ENCODE measurements at places on chromosomes 7 and 10. TPM values are rescaled to one million over a fixed set of nuclear protein-coding genes. Genes with fewer than 3 reads are reported as not detected.
A peak's percentile ranks its signal among the peaks of the same experiment; 100 is the strongest.

DNA sequence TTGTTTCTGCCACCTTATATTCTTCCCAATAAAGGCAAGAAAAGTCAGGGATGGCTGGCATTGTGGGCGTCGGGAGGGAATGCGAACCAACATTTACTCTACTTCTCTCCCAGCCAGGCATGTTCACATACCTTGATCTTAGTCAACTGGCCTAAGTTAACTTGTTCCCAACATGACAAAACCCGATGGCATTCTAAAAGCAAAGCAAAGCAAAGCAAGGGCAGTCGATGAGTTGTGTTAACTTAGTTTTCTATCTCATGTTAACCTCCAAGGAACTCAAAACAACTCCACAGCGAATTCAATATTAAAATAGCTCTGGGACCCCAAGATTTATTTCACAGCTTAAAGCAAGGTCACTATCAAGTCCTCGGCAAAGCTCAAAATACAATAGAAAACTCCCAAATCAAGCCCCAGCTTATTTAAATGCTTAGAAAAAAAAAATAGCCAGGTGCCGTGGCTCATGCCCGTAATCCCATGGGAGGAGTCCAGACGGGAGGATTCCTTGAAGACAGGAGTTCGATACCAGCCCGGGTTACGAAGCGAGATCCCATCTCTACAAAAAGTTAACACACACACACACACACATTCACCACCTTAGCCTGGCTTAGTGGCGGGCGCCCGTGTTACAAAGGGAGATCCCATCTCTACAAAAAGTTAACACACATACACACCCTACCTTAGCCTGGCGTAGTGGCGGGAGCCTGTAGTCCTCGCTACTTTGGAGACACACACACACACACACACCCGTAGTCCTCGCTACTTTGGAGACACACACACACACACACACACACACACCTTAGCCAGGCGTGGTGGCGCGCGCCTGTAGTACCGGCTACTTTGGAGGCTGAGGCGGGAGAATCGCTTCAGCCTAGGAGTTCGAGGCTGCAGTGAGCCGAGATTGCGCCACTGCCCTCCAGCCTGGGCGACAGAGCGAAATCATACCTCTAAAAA, 901 bp upstream of the CCNY start:
- peak; percentile 20 for DNase-seq
- peaks cover 34% of the 10 kb centered on the region for H3K4me1 ChIP-seq
- H3K27me3 ChIP-seq, result no peaks in the 10 kb centered on the region
- H3K4me3 ChIP-seq, result peak overlapping the region; percentile 89
- no peaks in the 10 kb centered on the region for H3K36me3 ChIP-seq
- peak overlapping the region; percentile 90 for H3K27ac ChIP-seq

DNA sequence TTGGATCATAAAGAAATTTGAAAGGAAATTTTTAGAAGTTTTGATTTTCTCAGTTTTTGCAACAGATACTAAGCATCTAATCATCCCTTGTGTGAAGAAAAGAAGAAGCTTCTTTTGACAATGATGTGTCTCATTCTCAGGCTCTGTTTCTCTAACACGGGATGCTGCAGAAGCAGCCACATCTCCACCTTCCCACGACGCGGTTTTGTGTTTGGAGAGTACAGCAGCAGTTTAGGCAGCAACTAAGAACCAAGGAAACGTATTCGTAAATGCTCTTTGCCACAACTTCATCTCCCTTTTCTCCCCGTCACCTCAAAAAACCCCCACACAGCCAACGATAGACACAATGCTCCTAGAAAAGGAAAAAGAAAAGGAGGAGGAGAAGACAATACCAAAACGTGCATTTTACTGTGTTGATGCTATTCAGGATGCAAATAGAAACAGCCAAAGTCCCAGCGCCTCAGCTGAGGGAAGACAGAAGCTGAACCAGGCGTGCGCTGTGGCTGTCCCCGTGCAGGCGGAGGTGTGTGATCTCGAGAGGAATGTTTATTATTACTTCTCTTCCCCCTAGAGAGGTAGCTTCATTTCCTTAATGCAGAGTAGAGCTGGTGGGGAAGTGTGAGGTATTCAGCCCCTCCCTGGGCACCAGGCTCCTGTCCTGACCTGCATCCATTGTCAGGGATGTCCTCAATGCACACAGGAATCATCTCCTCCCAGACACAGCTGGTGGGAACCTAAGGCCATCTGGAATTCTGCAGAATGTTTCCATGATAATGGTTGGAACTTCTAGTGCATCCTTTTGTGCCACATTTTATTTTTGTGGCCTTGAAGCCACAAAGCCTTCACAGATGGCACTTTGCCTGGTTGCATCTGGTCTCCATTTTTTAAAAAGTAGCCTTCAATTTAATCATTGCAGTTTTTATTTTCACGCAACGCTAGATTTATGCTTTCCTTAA, 174.6 kb upstream of the KLF6 start:
- H3K4me1 ChIP-seq, result peaks cover 17% of the 10 kb centered on the region
- H3K27me3 ChIP-seq, result no peaks in the 10 kb centered on the region
- no peak overlapping the region for H3K4me3 ChIP-seq

DNA sequence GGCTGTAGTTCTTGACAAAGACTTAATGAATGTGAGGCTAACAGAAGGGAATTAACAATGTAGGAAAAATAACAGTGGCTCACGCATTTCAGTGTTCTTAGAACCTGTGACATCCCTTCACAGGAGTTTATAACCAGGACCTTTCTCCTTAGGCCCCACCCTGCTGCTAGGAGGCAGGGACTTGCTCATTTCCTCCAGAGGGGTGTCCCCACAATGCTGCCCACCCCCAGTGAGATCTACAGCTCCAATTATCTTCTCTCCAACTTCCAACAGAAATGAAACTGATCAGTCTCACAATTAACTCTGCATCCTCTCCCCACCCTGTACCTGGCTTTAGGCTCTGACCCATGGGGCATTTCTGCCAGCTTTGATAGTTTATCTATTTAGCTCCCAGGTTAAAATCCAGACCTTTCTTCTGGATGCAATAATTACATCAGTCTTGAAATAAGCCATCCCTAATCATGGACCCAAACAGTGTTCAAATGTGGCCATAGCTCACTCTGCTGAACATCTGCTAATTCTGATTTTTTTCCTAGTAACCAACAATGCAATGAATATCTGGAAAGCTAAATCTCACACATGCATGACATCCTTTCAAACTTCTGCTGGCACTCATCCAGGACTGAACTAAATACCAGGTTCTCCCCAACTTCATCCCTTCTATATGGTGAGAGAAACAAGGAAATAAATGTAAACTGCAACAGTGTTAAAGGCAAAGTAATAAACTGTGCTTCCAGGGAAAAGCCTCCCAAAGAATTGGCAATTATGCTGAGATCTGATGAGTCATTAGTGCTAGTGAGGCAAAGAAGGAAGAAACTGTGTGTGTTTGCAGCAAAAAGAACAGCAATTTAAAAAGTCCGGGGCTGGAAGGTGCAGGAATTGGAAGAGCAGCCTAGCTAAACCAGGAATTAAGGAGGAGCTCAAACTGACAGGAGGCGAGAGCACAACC, 64.6 kb downstream of the HERPUD2 start:
- no peak overlapping the region for H3K4me3 ChIP-seq
- peaks cover 26% of the 10 kb centered on the region for H3K36me3 ChIP-seq
- peaks cover 6% of the 10 kb centered on the region for H3K4me1 ChIP-seq
- DNase-seq, result no peak

DNA sequence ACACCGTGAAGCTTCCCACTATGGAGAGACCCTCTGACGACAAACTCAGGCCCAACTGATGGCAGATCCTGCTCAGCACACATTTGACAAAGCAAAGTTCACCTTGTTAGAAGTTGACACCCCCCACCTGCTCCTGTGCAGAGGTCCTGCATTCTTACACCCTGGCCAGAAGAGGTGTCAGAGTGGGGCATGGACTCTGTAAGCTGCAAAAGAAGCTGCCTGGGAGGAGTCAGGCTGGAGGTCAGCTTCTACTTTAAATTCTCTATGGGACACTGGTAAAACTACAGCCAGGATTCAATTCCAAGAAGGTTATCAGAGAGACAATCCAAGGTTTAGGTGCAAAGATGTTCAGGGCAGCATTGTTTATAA, 20.0 kb upstream of the TNS3 start:
- no peak overlapping the region for H3K27ac ChIP-seq
- H3K4me1 ChIP-seq, result peaks cover 30% of the 10 kb centered on the region
- H3K4me3 ChIP-seq, result no peak overlapping the region
- H3K36me3 ChIP-seq, result no peaks in the 10 kb centered on the region

Gene TLX1
- not detected for total RNA-seq

Gene KLF14
- not detected for total RNA-seq

Gene UCMA
- not detected for total RNA-seq

Data from transverse colon (tissue), 4 donors.